ENCODE measurements at places on chromosomes 13 and 19.

DNA sequence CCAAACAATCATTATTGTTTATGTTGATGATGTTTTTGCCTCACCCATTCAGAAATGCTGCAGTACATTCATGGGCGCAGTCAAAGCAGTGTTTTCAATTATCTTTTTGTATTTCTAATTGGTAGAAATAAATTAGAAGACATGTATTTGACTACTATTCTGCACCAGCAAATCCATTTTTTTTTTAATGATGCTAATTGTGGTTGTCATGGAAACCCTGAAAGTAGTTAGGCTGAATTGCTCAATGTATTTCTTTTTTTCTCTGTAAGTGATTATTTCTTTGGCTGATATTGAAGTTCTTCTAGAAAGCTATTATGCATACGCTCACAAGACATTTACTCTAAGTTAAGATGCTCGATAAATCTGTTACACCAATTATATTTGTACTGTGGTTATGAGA lies 101.2 kb downstream of the RFC3 start:
- DNase-seq, result no peak

DNA sequence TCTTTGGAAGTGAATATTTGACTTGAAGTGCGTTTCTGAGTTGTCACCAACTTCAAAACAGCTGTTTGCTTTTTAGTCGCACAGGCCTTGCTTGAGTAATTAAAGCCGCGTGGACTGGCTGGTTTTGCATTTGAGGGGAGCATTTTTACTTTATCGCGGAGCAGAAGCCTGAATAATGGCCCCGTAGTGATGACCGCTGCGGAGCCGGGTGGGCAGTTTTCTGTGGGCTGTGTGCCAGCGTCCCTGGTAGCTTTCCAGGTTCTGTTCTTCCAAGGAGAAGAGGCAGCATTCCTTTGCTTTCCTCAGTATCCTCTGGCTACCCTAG lies 1.1 kb downstream of the NAA16 start:
- no peak for DNase-seq

GRCh38 chr19:12954612-12954962 lies 2.4 kb downstream of the GADD45GIP1 start:
- no peak for DNase-seq

DNA sequence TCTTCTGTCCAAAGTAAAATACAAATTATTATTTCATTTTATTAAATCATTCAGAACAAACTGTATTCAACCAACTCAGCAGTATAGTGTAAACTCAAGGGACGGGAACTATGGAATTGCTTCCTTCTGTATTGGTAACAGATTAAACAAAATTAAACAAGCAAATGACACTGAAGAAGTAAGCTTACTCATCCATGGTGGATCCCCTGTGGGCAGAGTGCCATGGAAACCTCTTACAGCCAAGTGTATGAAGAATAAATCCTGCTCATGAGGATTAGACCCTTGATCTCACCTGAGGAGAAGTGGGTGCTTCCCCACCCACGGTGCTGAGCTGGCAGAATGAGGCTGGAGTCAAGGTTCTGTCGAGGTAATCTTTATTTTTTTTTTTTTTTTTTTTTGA lies 18.0 kb upstream of the RFXAP start:
- no peak for DNase-seq

DNA sequence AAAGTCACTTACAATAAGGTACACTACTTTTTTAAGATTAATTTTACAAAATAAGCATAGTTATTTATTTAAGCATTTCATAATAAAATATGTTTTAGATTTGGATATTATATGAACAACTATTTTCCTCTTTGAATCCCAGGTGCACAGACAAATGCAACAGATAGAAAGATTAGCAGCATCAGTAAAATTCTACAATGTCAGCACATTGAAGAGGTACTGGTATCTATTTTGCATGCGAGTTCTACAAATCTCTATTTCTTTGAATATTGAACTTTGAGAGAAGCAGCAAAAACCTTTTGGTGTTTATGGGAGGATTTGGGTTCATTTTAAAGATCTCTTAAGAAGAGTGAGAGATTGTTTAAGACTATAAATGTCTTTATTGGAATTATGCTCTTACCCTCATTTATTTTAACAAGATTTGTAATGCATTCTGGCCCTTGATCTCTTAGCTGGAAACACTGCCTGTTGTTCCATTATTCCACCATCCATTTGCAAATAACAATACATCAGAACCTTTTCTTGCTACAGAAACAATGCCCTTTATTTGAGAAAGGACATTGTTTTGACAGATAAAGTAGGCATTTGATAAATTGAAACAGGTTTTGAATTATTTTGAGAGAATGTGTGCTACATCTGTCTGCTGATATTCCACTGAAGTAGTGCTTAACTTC lies 558.8 kb upstream of the KLHL1 start:
- DNase-seq, result no peak

- no peak for DNase-seq
These were observed 206.8 kb downstream of the PCDH9 start for GRCh38 chr13:67023130-67023876.

All from naive thymus-derived CD4-positive, alpha-beta T cell (primary cell).